ENCODE measurements at places on chromosomes 16 and 17.

DNA sequence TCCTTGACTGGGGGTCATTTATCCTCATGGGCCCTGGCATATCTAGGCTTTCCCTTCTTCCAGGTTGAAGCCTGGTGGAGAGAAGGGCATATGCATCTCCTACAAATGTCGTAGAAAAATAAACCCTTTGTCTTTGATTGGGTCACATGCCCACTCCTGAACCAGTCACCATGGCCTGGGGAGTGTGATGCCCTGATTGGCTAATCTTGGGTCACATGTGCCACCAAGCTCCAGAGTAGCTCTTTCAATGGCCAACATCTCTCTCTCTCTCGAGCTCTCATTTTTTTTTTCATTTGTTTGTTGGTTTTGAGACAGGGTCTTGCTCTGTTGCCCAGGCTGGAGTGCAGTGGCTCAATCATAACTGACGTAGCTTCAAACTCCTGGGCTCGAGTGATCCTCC, 5.6 kb upstream of the XPO6 start:
- no peak for DNase-seq

- no peak for DNase-seq
Observed at GRCh38 chr16:23310217-23310616, 8.1 kb downstream of the SCNN1B start.

DNA sequence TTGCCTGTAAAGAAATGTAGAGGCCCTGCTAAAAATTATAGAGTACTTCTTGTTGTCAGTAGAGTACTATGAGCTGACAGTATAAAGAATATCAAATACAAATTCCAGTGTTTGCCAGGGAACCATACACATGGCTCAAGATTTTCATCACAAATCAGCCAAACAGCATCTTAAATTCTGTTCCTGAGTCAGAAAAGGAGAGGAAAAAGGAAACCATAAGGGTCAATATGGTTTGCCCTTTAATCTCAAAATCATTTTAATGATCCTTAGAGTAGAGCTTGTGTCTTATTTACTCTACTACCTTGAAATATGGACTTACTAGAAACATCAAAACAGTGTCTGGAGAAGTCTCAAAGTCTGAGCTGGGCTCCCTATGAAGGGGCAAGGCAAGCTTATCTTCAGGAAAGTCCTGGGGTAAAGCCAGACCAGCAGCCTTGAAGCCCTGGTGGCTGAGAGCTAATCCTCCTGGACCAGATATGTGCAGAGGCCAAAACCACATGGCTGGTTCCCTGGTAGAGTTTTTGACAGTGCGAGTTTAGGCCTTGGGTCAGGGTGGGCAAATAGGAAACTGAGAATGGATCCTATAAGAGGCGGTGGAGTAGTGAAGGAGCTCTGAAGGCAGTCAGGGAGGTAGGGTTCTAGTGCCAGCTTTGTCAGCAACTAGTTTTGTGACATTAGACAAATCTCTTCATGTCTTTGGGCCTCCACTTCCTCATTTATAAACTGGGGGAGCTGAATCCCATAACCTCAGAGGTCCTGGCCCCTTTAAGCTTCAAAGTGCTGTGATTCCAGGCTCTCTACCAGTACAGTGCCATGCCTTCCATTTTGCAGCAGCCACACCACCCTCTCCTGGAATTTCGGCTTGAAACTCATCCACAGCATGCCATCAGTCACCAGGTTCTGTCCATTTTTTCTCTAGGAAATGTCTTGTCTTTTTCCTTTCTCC, 38.9 kb downstream of the MRTFB start:
- DNase-seq, result no peak

DNA sequence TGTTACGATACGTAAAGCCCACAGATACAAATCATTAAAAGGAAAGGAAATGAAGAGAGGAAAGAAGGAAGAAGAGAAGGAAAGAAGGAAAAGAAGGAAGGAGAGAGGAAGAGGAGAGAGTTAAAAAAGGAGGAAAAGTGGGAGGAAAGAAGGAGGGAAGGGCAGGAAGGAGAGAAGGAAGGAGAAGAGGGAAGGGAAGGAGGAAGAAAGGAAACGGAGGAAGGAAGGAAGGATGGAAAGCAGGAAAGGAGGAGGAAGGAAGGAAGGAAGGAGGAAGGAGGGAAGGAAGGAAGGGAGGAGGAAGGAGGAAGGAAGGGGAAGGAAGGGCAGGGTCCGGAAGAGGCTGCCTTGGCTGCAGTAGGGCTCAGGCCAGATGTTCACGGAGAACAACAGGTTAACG, 95.2 kb downstream of the ENGASE start:
- no peak for DNase-seq

DNA sequence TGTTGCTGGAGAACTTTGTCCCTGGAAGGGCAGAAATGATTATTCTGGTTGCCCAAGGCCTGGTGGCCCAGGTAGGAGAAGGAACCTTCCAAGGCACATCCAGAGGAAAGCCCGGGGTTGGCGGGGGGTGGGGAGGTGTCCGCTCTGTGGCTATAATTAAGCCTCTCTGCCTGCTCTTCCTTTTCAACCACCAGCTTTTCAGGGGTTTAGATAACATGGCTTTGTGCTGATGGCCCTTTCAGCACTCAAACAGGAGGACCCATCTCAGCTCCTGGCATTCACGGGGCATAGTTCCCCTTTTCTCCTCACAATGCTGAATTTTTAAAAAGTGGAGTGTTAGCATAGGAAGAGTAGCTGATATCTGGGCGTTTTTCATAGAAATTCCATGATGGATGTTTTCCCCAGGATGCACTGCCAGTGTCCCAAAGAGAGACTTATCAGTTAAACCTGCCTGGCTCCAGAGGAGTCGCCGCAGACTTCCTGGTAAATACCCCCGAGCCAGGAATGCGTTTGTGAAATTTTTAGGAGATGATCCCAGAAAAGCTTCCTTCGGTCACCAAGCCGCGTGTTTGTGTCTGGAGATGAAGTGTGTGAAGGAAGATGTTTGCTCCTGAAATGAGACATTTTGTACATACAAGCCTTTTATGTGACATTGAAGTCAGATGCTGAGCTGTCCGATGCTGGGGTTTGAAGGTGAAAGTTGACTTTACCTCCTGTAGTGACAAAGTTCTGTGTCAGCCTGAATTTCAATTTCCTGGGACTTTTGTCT, 188.5 kb downstream of the MSI2 start:
- no peak for DNase-seq

- peak; percentile 83 for DNase-seq
Observed at GRCh38 chr17:7915611-7916384, at the start of gene RNF227. RNF227 (minus strand) TSS chr17:7916289; CDS start chr17:7916195, 94 bp downstream.

DNA sequence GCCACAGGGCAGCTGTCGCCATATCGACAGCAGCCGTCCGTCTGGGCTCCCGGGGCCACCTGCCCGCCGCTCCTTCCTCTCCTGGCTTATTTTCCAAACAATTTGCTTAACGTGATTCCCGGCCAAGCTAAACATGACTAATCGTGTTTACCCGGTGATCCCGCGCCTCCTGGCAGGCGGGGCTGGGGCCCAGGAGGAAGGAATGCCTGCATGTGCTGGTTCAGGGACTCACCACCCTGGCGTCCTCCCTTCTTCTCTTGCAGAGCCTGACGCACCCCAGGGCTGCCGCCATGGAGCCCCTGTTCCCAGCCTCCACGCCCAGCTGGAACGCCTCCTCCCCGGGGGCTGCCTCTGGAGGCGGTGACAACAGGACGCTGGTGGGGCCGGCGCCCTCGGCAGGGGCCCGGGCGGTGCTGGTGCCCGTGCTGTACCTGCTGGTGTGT, 6.1 kb downstream of the SSTR5 start:
- peak; percentile 36 for DNase-seq

DNA sequence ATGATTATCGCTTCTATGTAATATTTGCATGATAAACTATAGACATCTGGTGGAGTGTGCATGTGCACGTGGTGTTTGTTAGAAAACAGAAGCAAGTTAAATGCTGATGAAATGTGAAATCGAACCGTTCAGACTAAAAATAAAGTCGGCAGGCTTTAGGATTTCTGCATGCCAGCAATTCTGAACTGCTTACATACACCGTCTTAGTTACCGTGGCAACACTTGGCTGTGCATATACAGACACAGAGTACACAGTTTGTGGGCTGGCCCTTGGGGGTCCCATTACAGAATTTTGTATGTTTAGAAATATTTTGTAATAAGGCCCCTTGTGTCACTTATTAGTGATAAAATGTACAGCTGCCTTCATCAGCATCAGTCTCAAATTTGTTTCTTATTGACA, 605.5 kb downstream of the RBFOX1 start:
- no peak for DNase-seq

DNA sequence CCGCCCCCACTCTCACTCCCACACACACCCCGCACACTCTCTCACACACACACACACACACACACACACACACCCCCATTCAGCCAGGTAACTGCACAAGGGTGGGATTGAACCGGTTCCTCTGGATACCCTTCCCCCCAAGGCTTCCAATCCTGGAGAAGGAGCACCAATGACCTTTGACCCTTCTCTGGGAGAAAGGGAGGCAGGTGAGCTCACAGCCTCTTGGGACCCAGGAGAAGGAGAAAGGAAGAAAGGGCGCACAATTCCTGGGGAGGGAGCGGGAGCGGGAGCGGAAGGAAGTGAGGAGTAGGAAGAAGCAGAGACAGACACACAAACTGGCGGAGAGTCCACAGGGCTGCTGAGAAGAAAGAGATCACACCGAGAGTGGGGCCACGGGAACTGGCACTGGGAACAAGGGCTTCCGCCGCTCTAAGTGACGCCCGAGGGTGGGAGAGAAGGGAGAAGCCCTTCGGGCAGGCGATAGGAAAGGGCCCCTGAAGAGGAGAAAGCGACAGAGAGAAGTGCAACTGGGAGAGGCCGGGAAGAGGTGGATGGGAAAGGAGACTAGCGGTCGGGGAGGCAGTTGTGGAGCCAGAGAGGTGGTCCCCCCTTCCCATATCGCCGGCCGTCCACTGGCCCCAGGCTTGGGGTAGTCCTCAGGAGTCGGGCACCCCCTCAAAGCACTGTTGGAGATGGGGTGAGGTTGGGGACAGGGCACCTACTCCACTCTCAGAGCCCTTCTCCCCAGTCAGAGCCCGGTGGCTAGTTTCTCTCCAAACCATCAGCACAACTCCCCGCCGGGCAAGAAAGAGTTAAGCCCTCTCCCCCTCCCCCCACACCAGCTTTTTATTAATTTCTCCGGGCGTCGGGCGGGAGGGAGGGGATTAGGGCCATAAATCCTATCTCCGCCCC, 1.3 kb downstream of the SAMD14 start:
- DNase-seq, result peak; percentile 26

- DNase-seq, result no peak
Observed at GRCh38 chr17:57886020-57886419, 36.2 kb upstream of the MRPS23 start.

DNA sequence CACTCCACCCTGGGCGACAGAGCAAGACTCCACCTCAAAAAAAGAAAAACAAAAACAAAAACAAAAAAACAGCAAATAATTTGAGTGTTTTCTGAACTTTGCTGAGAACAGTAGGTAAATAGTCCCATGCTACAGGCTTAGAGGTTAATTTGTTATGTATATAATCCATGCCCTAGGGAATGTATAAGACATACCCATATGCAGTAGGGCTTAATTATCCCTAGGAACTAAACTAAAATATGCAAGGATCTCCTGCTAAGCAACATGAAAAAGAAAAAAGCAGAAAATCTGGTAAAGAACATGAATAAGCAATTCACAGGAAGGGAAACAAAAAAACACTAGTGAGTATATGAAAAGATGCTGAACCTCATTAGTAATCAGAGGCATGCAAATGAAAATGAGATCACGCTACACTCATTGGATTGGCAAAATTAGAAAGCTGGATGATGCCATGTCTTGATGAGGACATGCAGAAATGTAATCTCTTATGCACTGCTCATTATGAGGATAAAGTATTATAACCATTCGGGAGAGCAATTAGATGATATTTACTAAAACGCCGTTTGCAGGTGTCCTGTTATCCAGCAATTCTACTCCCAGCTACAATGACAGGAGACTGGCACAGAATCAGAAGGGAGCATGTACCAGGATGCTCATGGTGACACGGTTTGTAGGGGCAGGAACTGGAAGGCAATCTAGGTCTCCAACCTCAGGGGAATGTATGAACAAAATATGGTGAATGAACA, 5.6 kb downstream of the KCTD13 start:
- DNase-seq, result no peak

DNA sequence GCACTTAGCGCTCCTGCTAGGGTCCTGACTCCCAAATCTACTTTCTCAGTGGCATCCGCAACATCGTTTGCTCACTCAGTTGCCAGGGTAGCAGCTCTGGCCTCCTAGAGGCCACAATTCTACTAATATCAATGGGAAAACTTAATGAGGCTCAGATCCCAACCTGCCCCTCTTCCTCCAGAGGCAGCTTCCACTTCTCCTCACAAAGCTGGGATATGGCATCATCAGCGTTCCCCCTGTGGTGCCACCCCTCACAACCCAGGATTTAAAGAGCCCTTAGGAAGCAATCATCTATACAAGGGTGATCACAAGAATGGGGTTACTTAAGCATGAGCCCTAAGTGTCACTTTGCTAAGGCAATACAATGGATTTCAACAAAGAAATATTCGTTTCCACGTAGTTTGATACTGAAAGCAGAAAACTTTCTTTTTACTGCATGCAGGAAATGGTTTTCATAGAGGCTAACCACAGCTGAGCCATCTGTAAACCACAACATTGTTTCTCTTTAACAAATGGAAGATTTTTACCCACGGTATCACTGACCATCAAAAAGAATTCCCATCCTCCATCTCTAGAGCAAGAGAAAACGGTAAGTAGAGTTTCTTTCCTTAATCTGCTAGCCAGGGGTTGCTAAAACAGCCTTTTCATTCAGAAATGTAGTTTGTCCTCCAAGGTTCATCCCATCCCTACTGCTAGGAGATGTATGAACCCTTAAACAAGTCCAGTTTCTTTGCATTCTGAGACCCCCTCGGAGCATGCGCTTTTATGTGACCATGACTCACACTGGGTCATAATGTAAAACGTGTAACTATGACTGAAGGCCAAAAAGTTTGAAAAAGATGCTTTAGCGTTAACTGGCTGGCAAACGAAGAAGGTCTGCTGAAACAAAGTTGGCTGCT, 68.3 kb upstream of the BCAR1 start:
- DNase-seq, result peak; percentile 20

GRCh38 chr17:29145289-29146073, 34.7 kb downstream of the MYO18A start:
- DNase-seq, result no peak

- peak; percentile 55 for DNase-seq
Observed at GRCh38 chr16:89556750-89557689, 3.5 kb upstream of the RPL13 start.

- no peak for DNase-seq
Observed at GRCh38 chr16:66578651-66579531, at the start of gene CMTM2. CMTM2 (plus strand) TSS chr16:66579463; CDS start chr16:66579608, 145 bp downstream.

Measured in foreskin keratinocyte (primary cell).